ENCODE measurements at places on chromosomes 12 and 14.

DNA sequence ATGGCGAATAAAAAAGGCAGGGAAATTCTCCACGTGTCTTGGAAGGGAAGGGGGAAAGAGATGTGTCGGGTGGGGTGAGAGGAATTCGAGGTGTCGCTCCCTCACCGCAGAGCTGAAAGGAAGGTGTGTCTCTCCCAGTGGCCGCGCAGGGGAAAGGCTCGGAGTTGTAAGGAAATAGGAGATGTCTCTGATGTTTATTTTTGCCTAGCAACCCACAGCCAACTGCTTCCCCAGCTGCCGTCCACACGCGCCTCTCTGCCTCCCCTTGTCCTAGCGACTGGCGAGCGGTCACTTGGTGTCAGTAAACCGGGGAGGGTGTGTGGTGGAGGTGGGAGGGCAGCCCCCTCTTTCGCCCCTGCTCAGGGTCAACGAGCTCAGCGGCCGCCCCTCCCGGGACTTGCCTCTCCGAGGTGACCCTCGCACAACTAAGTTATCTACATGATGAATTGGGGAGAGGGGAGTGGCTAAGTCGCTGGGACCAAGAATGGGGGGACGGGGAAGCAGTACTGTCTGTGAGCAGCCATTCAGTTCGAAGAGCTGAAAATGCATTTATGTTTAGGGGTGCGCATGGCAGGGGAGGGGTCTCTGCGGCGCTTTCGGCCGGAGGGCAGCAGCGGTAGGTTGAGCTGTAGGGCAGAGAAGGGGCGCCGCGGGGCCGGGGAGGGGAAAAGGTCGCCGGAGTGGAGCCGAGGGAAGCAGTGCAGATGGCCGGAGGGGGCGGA lies 585 bp upstream of the DYRK2 start:
- H3K4me3 ChIP-seq, result peak overlapping the region; percentile 98
- peak overlapping the region; percentile 94 for H3K27ac ChIP-seq
- no peaks in the 10 kb centered on the region for H3K27me3 ChIP-seq
- peak; percentile 46 for DNase-seq
- peaks cover 22% of the 10 kb centered on the region for H3K4me1 ChIP-seq

DNA sequence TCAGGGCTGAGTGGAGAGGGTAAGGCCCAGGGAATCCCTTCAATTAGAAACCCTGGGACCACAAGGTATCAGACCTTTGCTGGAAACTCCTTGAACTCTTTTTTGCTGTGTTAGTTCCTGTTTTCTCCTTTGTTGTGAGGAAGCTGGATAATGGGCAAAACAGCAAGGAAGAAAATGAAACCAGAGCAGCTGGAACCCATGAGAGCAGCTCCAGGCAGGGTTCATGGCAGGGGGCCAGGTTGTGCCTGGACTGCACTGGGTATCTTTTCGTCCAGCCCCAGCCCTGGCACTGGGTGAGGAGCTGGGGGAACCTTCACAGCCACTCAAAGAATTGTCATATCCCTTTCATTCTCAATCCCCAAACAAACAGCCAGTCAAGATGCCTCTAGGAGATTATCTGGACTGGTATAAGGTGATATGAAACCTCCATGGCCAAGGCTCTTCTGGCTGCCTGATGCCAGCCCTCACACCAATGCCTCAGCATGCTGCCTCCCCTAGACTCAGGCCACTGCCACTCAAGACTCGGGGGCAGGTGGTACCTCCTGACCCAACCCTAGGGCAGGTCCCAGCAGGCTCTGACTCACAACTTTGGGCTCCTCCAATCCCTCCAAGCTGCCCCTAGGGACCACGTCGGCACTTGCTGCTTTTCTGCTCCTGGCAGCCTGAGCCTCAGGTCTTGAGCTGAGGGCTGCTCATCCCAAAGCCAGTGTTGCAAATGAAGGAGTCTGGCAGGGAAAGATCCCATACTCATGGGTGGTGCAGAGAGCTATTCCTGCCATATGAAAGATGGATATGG lies 16.5 kb downstream of the FAM186B start:
- no peak overlapping the region for H3K4me3 ChIP-seq
- H3K27ac ChIP-seq, result no peak overlapping the region
- peaks cover 2% of the 10 kb centered on the region for H3K4me1 ChIP-seq
- H3K27me3 ChIP-seq, result no peaks in the 10 kb centered on the region
- DNase-seq, result no peak
- H3K36me3 ChIP-seq, result peaks cover 21% of the 10 kb centered on the region

- H3K27me3 ChIP-seq, result peaks cover 10% of the 10 kb centered on the region
- H3K4me1 ChIP-seq, result peaks cover 14% of the 10 kb centered on the region
- DNase-seq, result peak; percentile 79
- no peaks in the 10 kb centered on the region for H3K36me3 ChIP-seq
- H3K27ac ChIP-seq, result peak overlapping the region; percentile 58
Observed at GRCh38 chr12:49945394-49946080, 5.0 kb upstream of the AQP2 start.

GRCh38 chr14:99809360-99809759 lies 16.1 kb downstream of the EML1 start:
- peaks cover 11% of the 10 kb centered on the region for H3K27me3 ChIP-seq
- H3K4me1 ChIP-seq, result no peaks in the 10 kb centered on the region
- H3K27ac ChIP-seq, result no peak overlapping the region
- no peak for DNase-seq
- no peak overlapping the region for H3K4me3 ChIP-seq

DNA sequence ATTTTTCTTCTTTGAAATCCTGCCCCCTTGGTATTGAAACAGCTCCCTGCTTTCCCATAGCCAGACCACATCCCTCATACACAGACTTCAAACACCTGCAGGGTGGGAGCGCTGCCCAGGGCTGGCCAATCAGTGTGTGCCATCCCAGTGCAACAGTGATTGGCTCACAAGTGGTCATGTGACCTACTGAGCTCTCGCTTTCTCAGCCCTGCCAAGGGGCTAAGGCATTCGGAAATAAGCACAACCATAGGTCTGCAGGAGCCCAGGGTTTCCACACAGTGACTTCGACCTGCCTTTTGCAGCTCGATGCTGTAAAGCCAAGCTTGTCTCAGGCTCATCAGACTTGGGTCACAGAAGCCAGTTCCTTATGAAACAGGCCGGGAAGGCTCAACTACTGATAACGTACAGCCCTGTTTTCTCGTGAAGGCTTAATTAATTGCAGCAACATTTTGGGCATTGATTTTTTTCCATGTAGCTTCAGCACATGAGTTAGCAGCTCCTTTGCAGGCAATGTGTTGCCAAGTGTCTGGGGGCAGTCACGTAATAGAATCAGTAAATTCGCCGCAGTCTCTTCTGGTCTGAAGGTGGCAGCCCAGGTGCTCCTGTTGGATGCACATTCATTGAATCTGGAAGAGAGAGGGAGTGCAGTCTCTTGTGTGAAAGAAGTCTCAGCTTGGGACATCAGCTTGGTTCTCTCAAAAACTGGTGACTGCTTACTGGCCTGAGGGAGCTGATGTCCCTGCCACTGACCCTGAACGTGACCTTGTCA lies 1091.8 kb downstream of the AACS start:
- peaks cover 2% of the 10 kb centered on the region for H3K27me3 ChIP-seq
- H3K27ac ChIP-seq, result no peak overlapping the region
- DNase-seq, result no peak
- no peaks in the 10 kb centered on the region for H3K4me1 ChIP-seq

GRCh38 chr12:29149691-29150281 lies 708 bp downstream of the FAR2 start:
- H3K4me1 ChIP-seq, result peaks cover 12% of the 10 kb centered on the region
- no peak overlapping the region for H3K4me3 ChIP-seq
- H3K36me3 ChIP-seq, result no peaks in the 10 kb centered on the region

- no peaks in the 10 kb centered on the region for H3K36me3 ChIP-seq
- H3K27me3 ChIP-seq, result no peaks in the 10 kb centered on the region
- H3K4me3 ChIP-seq, result no peak overlapping the region
- no peak for DNase-seq
- H3K27ac ChIP-seq, result no peak overlapping the region
Observed at GRCh38 chr12:9344541-9344940, 136.3 kb upstream of the PZP start.

DNA sequence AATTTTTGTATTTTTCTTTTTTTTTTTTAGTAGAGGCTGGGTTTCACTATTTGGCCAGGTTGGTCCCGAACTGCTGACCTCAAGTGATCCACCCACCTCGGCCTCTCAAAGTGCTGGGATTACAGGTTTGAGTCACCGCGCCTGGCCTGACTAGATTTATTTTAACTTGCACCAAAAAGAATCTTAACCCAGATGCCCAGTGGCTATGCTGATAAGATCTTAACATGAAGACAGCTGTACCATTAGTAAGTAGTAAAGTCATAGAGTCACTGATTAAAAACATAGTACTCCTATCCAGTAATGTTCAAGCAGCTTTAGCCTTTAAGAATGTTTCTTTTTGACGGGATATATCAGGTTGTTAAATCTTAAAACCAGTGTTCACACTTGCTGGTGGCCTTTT lies 1061.8 kb upstream of the FLRT2 start:
- no peak for DNase-seq
- H3K4me3 ChIP-seq, result no peak overlapping the region
- no peaks in the 10 kb centered on the region for H3K36me3 ChIP-seq
- no peaks in the 10 kb centered on the region for H3K4me1 ChIP-seq
- no peaks in the 10 kb centered on the region for H3K27me3 ChIP-seq

DNA sequence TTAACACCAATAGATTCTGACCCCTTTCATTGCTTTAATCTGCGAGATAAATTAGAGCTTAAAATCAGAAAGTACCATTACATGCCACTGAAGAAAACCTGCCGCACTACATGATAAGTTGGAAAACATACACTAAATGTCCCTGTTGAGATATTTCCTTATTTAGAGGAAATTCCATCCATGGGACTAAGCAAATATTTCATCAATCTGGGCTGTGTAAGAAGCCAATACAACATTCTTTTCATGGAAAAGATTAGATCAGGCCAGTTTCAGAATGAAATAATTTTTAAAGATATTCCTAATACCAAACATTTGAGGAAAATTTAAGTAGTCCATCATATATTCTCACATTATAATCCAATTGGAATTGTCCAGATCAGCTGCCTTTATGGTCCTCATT lies 112.8 kb downstream of the LLPH start:
- no peaks in the 10 kb centered on the region for H3K36me3 ChIP-seq
- no peak overlapping the region for H3K27ac ChIP-seq
- no peak for DNase-seq
- H3K4me3 ChIP-seq, result no peak overlapping the region

DNA sequence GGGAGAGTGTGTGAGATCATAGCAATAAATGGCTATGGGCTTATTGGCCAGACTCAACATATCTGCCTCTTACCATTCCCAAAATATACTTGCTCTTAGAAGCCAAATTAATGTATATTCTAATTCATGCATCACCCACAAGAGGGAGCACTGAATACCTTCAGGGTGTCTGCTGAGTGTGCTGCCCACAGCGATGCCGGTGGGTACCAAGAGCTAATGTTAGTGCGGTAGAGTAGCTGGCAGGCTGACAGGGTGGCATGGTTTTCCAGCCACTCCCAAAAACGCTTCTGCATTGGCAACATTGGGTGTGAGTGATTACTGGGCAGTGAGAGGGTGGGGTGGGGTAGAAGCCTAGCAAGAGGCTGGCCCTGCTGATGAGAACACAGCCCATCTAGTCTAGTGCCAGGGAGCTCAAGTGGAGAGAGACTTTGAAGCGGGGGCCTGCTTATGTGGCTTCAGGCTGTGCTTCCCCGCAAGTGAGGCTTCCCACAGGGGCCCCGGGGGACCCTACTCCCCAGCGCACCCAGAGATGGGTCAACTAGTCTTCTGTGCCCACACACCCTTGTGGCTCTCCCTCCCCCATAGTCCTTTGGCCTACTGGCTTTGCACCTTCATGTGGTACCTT lies 9.2 kb upstream of the PLEKHD1 start:
- H3K27ac ChIP-seq, result no peak overlapping the region
- peaks cover 7% of the 10 kb centered on the region for H3K36me3 ChIP-seq
- peaks cover 19% of the 10 kb centered on the region for H3K27me3 ChIP-seq
- no peak overlapping the region for H3K4me3 ChIP-seq

DNA sequence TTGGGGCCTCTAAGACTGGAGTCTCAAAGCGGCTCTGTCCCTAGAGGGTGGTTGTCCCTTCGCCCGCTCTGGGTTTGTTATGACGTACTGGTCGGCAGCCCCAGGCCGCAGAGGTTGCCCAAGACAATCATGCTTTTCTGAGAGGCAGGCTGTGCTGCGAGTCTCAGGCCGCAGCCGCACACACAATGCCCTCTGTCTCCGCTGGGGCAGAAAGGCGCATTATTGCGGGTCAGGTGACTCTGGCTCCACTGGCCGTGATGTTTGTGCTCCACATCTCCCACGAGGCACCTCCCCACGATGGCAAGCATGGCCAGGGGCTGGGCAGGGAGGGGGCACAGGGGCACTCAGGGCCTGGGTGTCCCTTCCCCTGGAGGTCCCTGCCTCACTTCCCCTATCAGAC lies 21.0 kb upstream of the PLEKHG3 start:
- H3K4me3 ChIP-seq, result no peak overlapping the region
- H3K4me1 ChIP-seq, result no peaks in the 10 kb centered on the region
- no peak overlapping the region for H3K27ac ChIP-seq
- peaks cover 4% of the 10 kb centered on the region for H3K27me3 ChIP-seq

GRCh38 chr14:74014299-74014698 lies 4.8 kb downstream of the ENTPD5 start:
- no peak for DNase-seq
- H3K27me3 ChIP-seq, result no peaks in the 10 kb centered on the region
- no peak overlapping the region for H3K27ac ChIP-seq
- H3K36me3 ChIP-seq, result peaks cover 11% of the 10 kb centered on the region
- peaks cover 9% of the 10 kb centered on the region for H3K4me1 ChIP-seq

DNA sequence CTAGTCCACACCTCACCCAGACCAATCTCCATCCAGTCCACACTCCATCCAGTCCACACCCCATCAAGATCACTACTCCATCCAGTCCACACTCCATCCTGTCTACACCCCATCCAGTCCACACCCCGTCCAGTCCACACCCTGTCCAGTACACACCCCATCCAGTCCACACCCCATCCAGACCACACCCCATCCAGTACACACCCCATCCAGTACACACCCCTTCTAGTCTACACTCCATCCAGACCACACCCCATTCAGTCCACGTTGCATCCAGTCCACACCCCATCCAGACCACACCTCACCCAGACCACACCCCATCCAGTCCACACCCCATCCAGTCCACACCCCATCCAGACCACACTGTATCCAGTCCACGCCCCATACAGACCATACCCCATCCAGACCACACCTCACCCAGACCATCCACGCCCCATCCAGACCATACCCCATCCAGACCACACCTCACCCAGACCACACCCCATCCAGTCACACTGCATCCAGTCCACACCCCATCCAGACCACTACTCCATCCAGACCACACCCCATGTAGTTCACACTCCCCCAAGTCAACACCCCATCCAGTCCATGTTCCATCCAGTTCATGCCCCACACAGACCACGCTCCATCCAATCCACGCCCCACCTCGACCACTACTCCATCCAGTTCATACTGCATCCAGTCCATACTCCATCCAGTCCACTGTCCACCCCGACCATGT lies 116.6 kb upstream of the RTL1 start:
- no peak overlapping the region for H3K4me3 ChIP-seq
- H3K27ac ChIP-seq, result no peak overlapping the region
- H3K27me3 ChIP-seq, result peaks cover 13% of the 10 kb centered on the region
- H3K36me3 ChIP-seq, result peaks cover 5% of the 10 kb centered on the region
- DNase-seq, result no peak
- H3K4me1 ChIP-seq, result no peaks in the 10 kb centered on the region

- peaks cover 3% of the 10 kb centered on the region for H3K4me1 ChIP-seq
- DNase-seq, result peak; percentile 23
- no peak overlapping the region for H3K27ac ChIP-seq
- H3K27me3 ChIP-seq, result no peaks in the 10 kb centered on the region
Observed at GRCh38 chr12:43882578-43883178, 46.8 kb downstream of the TMEM117 start.

GRCh38 chr14:59123531-59123930 lies 64.9 kb upstream of the DAAM1 start:
- DNase-seq, result no peak
- H3K4me1 ChIP-seq, result peaks cover 6% of the 10 kb centered on the region
- H3K27ac ChIP-seq, result no peak overlapping the region
- H3K4me3 ChIP-seq, result no peak overlapping the region
- peaks cover 3% of the 10 kb centered on the region for H3K27me3 ChIP-seq

GRCh38 chr12:108266131-108266530 lies 73.0 kb downstream of the CMKLR1 start:
- DNase-seq, result no peak
- no peak overlapping the region for H3K4me3 ChIP-seq
